ENCODE measurements at places on chromosomes 2 and 18.

DNA sequence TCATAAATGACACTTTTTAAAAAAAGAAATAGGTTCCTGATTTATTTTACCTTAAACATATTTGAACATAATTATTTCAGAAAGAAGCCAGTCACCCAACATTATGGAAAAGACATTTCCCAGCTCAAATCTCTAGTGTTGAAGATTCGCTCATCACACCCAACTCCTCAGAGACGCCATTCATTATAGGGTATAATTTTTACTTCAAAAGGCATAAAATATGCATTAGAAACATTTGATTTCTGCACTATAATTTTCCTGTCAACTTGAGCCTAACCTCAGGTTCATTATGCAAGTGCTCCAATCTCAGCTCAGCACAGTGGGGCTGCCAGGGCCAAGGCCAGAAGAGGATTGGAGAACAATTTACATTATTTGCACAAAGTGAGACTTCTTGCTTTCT lies 58.8 kb upstream of the TTN start:
- DNase-seq = no peak

DNA sequence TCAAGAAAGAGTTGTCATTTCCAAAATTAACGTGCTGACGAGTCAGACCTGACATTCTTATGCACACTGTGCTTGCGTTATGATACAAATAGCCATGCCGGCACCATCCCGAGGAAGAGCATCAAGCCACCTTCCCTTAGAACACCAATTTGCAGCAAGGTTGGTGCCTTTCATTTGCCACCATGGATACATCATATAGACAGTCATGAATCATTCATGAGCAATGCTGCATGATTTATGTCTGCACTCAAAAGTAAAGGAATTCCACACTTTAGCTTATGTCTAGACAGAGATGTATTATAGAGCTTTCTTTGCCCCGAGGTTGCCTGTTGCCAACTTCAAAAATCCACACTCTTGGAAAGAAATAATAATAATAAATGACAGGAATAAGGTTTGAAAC lies 166.9 kb downstream of the VWC2L start:
- no peak for DNase-seq

GRCh38 chr2:176270100-176270750 lies 983 bp downstream of the MTX2 start:
- no peak for DNase-seq

DNA sequence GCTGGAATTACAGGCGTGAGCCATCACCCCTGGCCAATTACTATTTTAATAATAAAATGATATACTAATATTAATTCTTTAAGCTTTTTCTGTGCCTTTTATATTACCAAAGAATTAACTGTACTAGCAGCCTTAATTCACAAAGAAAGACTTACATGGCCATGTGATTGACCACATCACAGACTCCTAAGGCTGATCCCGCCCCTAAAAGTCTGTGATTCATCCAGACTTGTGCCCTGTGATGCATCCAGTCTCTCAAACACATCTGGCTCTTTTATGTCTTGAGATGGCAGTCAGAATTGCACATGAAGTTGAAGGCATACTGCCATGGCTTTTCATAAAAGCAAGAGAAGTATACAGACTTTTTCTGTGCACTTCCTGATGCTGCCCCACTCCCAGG lies 91.7 kb downstream of the DTNA start:
- DNase-seq = no peak

- DNase-seq = no peak
Observed at GRCh38 chr2:19632403-19632991, 269.3 kb downstream of the TTC32 start.

- DNase-seq = no peak
Observed at GRCh38 chr2:190789074-190790004, 91.3 kb upstream of the GLS start.

- no peak for DNase-seq
Observed at GRCh38 chr2:239866350-239866749, 158.8 kb downstream of the NDUFA10 start.

DNA sequence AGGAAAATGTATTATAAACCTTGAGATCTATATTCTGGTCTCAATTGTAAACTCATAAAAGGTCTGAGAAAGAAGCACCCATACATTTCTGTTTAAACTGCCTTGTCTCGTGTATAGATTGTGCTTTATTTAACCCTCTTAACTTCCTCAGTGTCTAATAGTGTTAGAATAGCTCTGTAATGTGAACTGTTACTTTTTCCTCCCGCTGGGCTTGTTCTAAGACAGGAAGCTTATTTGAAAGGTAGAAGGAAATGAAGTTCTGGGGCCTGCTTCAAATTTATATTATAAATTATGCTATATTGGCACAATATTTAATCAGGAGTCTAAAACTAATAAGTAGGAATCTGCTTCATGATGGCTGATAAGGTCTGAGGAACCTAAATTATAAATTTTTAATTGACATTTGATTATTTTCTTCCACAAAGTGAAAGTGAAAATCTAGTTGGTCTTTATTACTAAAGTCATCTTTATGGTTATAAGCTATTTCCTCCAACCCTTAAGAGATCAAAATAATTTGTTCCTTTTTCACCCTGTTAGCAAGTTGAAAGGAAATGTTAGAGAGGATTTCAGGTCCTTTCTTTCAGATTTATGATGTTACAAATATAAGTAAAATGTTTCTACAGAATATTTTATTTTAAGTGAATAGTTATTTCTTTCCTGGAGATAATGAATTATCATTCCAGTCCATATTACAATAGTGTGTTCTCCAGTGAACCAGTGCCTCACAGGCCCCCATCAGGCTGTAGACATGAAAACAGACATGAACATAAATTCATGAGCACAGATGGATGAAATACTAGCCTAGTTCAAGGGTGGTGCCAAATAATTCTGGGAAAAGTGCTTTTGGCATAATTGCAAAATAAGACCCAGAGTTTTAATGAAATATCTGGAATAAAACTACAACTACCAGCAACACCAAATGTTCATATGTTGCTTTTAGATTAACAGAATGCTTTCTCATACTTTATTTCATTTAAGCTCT lies 7.9 kb downstream of the MFSD6 start:
- DNase-seq = no peak

DNA sequence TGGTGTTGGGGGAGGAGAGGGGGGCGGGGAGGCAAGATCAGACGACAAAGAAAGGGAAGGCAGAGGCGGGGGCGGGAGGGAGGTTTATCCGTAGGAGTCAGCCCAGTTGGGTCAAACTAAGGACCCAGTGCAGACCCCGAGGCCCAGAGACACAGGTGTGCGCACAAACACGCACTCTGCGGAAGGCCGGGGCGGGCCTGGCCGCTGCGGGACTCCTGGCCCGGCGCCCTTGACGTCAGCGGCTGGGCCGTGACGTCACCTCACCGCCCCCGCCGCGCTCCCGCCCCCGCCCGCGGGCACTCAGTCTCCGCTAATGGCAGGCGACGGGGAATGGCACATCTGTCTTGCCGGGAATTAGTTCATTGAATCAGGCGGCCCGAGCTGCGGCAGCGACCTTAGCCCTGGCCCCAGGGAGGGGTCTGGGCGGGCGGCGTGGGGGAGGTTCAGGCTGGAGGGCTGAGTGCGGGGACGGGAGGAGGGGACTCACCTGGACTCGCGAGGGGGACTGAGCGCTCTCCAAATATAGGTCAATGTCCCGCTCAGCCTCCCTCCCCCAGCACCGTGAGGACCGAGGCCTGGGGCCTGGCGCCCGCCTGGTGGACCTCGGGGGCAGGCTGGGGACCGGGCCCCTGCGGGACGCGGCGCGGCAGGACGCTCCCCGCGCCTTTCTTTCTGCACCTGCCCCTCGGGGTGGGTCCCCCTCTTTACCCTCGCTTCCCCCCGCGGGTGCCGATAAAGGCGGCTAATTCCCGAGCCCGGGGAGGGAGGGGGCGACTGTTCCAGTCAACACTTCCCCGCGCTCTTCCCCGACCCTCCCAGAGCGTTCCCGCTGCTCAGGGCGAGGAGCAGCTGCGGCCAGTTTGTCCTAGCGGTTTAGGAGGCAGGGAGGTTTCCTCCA lies 15.5 kb upstream of the ECEL1 start:
- DNase-seq = no peak

All from cortex of kidney (tissue), 1 donor.